Breast epithelium (tissue), 4 donors: ENCODE measurements at places on chromosomes 12 and 14. TPM values are rescaled to one million over a fixed set of nuclear protein-coding genes. Genes with fewer than 3 reads are reported as not detected.

DNA sequence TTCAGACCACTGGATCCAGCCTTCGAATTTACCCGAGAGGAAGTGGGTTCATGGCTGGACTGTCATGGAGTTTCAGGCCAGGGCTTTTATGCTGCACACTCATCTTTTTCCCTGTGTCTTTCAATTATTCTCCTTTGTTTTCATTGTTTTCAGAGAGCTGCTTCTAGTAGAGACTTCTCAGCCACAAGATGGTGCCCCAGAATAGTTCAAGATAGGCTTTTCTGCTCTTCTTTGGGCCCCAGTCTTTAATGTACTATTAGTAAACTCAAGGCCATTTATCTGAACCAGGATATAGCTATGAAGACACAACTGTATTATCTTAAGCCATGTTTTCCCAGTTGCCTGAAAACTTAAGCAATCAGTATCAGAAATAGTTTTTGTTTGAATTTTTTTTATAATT, 30.4 kb upstream of the PSMA6 start:
- no peak overlapping the region for H3K27ac ChIP-seq
- H3K36me3 ChIP-seq, result no peaks in the 10 kb centered on the region
- H3K27me3 ChIP-seq, result no peaks in the 10 kb centered on the region

FGF6 gene
- total RNA-seq, result not detected

ALKBH1 gene
- total RNA-seq, result 17.0 TPM

DNA sequence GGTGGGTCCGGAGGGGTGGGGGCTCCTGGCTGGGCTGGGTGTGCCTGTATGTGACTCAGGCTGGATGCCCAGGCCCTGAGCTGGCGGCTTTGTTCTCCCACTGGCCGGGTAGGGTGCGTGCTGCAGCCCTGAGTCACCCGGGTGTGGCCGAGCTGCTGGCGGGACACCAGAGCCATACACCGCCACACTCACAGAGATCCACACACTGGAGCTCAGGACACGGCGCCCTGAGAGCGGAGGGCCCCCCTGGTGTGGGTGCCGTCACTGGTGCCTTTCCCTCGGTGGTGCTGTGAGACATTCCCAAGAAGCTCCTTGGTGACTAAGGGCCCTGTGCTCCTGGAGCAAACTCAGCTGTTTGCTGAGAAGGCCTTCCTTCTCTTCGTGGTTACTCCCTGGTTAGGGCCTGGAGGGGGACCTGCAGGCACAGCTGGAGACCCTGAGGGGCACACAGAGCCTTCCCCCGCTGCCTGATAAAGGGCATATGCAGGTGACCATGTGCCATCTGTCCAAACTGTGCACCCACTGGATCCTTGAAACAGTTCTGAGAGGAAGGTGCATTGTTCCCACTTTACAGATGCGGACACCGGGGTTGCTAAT, 44.3 kb downstream of the KRT80 start:
- H3K4me3 ChIP-seq, result no peak overlapping the region
- no peaks in the 10 kb centered on the region for H3K36me3 ChIP-seq
- no peaks in the 10 kb centered on the region for H3K27me3 ChIP-seq
- peak; percentile 98 for DNase-seq
- H3K27ac ChIP-seq, result peak overlapping the region; percentile 100
- peaks cover 67% of the 10 kb centered on the region for H3K4me1 ChIP-seq

DNA sequence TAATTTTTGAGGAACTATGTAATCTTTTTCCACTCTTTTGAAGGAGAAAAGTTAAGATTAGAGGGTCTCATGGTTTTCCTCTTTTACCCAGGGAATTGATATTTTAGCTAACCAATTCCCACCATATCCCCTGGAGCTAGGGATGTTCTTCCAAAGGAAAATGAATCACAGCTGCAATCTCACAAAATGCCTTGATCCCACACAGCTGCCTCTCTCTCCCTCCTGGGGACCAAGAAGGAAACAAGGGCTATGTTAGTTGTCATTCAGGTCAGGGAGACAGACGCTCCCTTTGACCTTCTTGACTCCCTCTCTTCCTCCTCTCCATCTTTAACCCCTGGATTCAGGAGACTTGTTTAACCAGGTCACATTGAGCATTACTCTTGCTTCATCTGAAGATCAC, 9.5 kb downstream of the DCN start:
- peak overlapping the region; percentile 49 for H3K4me3 ChIP-seq
- DNase-seq, result no peak
- no peaks in the 10 kb centered on the region for H3K36me3 ChIP-seq
- H3K27ac ChIP-seq, result peak overlapping the region; percentile 37
- no peaks in the 10 kb centered on the region for H3K4me1 ChIP-seq
